Mesendoderm (in vitro differentiated cells): ENCODE measurements at places on chromosomes 13 and 19.

DNA sequence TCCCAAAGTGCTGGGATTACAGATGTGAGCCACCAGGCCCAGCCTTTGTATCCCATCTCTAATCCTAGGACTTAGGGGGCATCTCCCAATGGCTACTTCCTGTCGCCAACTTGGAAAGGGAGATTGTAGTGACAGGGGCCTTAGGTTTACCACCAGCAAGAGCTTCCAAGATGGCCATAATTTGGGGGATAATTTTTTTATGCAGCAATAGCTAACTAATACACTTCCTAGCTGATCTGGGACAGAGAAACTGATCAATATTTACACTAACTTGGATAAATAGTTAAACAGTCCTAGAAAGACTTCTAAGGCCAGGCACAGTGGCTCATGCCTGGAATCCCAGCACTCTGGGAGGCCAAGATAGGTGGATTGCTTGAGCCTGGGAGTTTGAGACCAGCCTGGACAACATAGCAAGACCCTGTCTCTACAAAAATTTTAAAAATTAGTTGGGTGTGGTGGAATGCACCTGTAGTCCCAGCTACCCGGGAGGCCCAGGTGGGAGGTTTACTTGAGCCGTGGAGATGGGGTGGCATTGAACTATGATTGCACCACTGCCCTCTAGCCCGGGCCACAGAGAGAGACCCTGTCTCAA, 5.3 kb upstream of the COLGALT1 start:
- DNase-seq = no peak

- DNase-seq = no peak
Measured at GRCh38 chr19:21593934-21594820, 88.8 kb downstream of the ZNF429 start.

DNA sequence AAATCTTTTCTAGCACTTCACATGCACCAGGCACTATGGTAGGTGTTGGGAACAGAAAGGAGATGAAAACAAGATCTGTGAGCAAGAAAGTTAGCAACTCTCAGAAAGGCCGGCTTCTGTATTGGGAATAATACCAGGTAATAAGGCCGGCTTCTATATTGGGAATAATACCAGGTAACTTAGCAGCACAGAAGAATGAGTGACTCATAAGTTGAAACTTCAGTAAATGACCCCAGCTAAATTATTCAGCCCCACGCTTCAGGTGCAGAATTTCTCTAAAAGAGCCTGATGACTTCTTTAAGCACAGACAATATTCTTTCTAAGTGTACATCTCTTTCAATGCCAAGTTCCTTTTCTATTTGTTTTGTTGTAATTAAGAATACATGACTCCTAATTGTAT, 151.3 kb downstream of the MYO16 start:
- peak; percentile 5 for DNase-seq

DNA sequence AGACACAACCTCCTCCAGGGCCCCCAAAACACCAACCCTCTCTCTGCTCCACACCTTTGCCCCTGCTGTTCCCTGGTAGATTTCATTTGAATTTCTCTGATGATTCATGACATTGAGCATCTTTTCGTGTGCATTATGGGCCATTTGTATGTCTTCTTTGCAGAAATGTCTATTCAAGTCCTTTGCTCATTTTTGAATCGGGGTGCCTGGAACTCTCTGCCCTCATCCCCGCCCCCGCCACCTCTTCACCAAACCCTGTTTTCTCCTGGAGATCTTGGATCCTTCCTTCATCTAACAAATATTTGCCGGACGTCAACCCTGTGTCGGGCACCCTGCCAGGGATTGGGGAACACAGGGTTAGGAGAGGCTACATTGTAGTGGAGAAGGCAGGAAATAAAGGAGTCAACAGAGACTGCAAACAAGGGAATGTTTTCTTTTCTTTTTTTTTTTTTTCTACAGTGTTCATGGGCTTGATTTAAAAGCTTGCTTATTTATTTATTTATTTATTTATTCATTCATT, 25.5 kb upstream of the SLC1A5 start:
- no peak for DNase-seq

GRCh38 chr13:30581582-30581981, 36.1 kb upstream of the USPL1 start:
- peak; percentile 42 for DNase-seq

GRCh38 chr13:99366075-99366987, 59.1 kb upstream of the GPR183 start:
- DNase-seq = no peak

- no peak for DNase-seq
Measured at GRCh38 chr13:40109351-40109844, 453.9 kb downstream of the COG6 start.

GRCh38 chr13:27022571-27023311, 148.9 kb downstream of the USP12 start:
- DNase-seq = peak; percentile 46

GRCh38 chr13:39685652-39686051, 30.2 kb downstream of the COG6 start:
- no peak for DNase-seq

- DNase-seq = no peak
Measured at GRCh38 chr13:30802501-30802900, 67.2 kb downstream of the ALOX5AP start.

- no peak for DNase-seq
Measured at GRCh38 chr19:52188822-52189734, 774 bp upstream of the PPP2R1A start.

- no peak for DNase-seq
Measured at GRCh38 chr13:100824366-100824765, 149.8 kb upstream of the TMTC4 start.

DNA sequence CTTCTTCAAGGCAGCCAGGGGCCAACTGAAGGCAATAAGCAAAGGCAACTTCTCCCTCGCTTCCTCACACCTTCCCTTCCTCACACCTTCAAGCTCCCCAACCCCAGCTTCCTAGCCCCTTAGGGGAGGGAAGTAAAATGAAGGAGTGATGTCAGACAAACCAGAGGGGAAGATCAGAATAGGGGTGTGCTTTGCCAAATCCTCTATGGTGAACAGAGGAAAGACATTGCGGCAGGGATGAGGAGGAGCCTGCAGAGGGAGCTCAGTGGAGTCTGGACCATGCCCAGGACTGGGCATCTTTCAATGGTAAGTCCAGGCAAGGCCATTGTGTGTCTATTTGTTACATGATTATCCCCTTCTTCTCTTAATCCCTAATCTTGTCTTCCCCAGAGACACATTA, 164.0 kb downstream of the TSHZ3 start:
- no peak for DNase-seq

GRCh38 chr13:40186626-40187323, 479.7 kb downstream of the FOXO1 start:
- no peak for DNase-seq

DNA sequence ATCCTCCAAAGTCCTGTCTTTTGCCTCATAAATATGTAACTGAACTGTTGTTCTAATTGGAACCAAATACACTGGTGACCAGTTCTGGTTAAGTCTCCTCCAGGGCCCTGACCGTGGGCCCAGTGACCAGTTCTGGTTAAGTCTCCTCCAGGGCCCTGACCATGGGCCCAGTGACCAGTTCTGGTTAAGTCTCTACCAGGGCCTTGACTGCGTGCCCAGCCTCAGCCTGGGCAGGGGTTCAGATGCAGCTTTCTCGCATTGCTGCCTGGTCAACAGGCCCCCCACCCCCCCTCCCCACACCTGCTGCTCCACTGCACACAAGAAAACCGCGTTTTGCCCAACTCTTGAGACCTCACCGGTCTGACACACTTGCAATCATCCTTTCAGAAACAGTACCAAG, 3.8 kb upstream of the GRTP1 start:
- no peak for DNase-seq

- no peak for DNase-seq
Measured at GRCh38 chr13:93915269-93915809, 564.1 kb downstream of the DCT start.

GRCh38 chr19:12806242-12807081, at the start of gene RNASEH2A:
RNASEH2A (plus strand) TSS chr19:12806584; CDS start chr19:12806674, 90 bp downstream.
- DNase-seq = peak; percentile 94

DNA sequence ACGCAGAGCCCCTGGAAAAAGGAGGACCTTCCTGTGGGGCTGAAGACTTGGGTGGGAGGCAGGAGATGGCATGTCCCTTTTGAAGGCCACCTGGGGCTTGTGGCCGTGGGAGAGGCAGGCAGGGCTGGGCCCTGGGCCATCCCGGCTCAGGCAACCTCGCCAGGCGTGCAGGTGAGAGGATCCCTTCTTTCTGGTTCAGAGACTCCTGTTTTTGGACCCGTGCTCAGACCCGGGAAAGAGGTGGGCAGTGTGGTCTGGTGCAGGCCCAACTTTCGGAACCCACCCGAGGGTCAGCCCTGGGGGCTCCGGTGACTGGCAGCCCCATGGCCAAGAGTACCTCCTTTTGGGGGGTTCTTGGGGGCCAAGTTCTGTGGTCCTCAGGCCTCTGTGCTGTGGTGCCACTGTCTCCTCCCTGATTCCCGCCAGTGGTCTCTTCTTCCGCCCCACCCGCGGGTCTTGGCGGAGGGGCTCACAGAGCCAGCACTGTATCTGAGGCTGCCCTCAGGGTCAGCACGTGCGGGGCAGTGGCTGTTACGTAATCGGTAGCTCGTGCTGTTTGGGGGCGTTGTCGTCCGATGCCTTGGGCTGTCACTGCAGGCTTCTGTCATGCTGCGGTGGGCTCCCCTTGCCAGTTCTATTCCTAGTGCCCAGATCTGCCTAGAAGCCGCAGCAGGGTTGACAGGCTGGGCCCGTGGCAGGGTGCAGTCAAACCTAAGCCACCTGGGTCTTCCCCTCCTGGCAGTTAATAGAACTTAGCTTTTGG, 42.7 kb downstream of the KDM4B start:
- DNase-seq = no peak

DNA sequence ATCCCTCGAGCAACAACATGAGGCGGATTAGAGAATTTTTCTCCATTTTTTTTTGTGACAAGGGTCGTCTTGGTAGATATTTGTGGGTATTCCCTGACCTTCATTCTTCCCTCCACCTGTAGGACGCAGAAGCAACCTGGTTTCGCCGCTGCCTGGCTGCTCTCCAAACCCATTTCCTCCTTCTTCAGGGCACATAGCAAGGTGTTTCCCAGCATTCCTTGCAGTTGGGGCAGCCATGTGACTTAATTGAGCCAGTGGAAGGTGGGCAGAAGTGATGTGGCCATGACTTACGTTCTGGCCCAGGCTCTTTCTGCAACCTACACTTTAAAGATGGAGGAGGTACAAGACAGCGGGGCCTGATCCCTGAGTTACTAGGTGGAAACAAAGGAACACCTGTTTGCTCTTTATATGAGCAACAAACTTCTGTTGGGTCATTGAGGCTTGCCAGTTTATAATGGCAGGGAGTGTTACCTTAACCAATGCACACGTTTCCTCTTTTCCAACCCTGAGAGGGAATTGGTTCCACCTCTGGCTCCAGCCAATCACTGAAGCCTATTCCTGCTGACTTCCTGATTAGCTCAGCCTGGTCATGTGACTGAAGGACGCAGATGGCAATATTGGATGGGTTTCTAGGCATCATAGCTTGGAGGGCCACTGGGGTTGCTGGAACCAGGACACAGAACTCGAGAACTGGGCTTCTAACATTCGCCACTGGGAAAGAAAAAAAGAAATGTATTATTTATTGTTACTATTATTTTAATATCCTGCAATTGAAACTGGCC, 30.8 kb upstream of the ZNRF4 start:
- DNase-seq = no peak

- no peak for DNase-seq
Measured at GRCh38 chr19:41915021-41915775, 13.1 kb downstream of the ERFL start.

GRCh38 chr13:46663206-46664037, 110.5 kb downstream of the LRCH1 start:
- DNase-seq = peak; percentile 68

DNA sequence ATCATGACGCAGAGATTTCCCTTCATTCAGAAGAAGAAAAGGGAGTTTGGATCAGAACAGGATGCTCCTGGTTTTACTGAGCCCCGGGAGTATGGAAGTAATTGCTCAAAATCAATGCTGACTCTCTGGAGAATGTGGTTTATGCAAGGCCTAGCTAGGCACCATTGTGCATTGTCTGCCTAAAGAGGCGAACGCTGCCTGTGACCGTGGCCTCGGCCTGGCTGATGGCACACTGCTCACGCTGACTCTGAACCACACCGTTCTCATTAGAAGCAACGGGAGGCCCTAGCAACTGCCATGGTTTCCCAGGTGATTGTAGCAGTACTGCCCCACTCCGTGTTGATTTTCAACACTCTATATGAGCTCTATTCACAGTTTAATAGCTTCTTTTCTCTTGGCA, 41.7 kb upstream of the UBL3 start:
- DNase-seq = no peak

GRCh38 chr13:106132216-106132615, 403.2 kb downstream of the EFNB2 start:
- no peak for DNase-seq

DNA sequence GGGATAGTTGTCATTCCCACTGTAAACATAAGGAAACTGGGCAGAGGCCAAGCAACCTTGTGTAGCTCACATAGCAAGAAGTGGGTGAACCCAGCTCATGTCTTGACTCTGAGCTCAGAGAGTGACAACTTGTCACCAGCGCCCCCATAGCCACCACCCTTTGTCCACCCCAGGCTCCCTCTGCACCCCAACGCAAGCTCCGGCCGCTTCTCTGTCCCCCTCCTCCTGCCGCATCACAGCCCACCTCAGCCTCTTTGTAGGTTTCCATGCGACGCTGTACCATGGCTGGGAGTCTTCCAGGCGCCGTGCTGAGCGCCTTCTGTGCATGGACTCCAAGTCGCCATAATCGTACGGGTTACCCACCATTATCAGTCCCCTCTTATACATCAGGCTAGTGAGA, 3.3 kb downstream of the GP6 start:
- DNase-seq = no peak

GRCh38 chr19:32910874-32911273, 41.3 kb upstream of the SLC7A9 start:
- no peak for DNase-seq

GRCh38 chr19:13195678-13196077, 45.5 kb downstream of the IER2 start:
- DNase-seq = peak; percentile 85

- DNase-seq = no peak
Measured at GRCh38 chr13:34967851-34968562, 25.9 kb downstream of the NBEA start.

DNA sequence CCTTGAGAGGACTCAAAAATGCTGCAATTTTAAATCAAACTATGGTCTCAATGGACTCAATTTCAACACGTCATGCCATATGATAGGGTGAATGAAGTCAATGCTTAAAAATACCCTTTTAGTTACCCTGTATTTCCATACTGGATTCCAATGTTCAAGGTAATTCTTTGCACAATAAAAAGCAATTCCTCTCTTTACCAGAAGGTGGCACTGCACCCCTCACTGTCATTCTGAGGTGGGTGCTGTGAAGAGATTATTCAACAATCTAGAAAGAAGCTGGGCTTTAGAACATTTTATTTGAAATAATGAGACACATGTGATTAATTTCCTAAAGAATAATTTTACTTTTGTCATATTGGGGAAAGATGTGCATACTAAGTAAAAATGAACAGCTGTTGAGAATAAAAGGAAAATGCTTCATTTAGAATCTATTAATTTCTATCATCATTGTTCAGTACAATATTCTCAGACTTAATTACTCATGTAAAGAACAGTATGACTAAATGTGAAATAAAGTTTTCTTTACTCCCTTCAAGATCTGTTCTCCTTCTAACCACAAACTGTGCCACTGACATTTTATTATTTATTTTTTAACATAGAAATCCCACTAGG, 789.1 kb downstream of the GPC5 start:
- DNase-seq = peak; percentile 50
